ENCODE measurements at places on chromosomes 6 and 20.
A peak's percentile ranks its signal among the peaks of the same experiment; 100 is the strongest.

- no peak for DNase-seq
These were observed 5.5 kb upstream of the POU5F1 start for GRCh38 chr6:31175971-31176370.

DNA sequence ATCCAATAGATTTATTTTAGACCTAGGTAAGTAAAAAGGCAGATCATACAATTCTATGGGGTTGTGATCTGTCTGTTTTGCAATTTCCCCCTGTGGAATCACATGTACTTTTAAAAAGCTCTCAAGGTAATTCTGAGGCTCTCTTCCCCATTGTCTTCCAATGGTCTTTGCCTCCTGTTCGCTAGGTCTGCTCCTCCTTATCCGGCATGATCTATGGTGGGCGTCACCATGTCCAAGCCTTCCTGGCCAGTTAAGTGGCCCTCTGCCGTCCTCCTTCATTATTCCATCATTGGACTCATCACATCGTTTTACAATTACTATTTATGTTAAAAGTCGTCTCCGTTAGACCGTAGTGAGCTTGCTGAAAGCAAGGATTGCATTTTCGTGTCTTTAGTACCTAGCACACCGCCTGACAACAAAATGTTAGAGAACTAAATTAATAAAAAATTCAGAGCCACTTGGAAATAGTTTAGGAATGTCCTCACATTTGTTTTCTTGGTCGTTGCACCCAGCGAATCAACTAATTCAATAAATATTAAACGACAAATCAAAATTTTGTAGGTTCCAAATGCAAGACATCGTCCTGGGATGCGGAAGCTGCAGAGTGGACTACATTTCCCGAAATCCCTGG is 2.2 kb upstream of the STXBP5 start:
- DNase-seq: peak; percentile 18

DNA sequence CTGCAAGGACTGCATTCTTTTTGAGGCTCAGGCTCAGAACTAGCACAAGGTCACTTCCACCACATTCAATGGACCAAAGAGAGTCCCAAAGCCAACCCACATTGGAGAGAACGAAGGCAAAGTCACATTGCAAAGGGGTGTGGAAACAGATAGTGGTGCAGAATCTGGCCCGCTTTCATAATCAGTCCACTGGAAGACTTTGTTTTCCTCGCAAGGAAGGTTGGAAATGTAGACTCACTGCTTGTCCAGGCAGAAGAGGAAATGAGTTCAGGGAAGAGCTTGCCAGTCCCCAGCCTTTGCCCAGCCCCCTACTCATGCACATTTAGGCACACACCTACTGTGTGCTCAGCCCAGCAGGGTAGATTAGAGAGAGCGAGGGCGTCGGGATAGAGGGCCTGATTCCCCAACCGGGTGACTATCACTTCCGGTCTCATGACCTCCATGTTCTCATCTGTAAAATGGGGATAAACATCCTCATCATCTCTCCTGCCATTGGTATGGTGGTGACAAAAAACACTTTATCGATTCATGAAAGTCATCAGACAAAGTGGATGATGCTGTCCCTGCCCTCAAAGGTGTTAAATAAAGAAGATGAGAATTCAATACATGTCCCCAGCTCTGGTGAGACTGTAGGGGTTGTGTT is 24.3 kb upstream of the CCN5 start:
- no peak for DNase-seq

- no peak for DNase-seq
These were observed 21.6 kb downstream of the MGME1 start for GRCh38 chr20:17990278-17990972.

- no peak for DNase-seq
These were observed 127.4 kb downstream of the MYLK4 start for GRCh38 chr6:2623295-2623694.

DNA sequence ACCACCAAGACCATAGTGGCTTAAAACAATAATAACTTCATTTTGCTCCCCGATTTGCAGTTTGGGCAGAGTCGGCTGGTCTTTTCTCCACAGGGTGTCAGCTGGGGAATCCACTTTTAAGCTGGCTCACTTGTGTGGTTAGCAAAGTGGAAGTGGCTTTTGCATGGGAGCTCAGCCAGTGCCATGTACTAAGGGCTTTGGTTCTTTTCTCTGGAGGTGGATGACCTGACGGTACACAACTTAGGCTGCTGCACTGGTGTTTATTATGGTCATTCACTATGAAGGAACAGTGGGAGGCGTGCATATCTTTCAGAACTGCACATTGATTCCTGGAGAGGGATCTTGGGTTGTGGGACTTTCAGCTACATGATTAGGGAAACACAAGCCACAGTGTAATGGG is 141.0 kb downstream of the OR2B2 start:
- DNase-seq: no peak

DNA sequence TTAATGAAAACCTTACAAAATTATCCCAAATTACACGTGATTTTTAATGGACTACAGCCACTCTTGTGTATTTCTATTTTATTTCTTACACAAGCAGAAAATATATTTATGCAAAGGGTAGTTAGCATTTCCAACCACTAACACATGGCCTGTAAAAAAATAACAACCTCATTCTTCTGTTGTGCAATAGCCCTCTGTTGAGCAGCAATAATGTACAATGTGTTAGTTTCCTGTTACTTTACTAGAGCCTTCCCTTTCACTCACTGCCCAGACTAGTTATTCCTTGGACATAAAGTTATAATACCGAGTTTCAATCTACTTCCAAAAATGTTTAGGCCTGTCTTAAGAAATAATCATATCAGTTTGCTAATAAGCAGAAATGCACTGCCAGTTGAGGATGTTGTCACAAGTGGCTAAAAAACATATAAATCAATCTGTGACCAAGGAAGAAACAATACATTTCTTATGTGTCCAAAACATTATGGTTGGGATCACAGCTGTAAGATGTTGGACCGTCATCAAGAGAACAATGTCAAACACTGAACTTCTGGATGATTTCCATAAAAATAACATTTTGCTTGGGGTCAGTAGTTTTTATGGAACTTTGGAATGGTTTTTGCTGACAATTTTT is 73.6 kb upstream of the RNF146 start:
- DNase-seq: no peak

DNA sequence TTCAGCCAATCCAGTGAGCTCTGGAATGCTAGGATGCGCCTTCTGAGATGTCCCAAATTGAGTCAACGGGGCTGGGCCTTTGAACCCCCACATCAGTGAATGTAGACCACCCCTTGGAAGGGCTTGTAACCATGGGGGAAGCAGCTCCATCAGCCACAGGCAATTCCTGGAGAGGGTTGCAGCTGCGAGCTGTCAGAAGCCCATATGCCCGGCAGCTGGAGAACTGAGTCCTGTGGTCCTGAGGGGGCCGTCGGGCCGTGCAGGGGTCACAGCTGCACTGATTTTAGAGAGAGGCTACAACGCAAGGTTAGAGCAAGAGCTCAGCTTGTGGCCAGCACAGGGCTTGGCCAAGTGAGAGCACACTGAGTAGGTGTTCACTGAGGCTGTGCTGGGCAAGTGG is 121.3 kb downstream of the TOX2 start:
- DNase-seq: no peak

- no peak for DNase-seq
These were observed 655.0 kb downstream of the QKI start for GRCh38 chr6:164069350-164069990.

- no peak for DNase-seq
These were observed 20.5 kb upstream of the NT5E start for GRCh38 chr6:85429346-85429745.

DNA sequence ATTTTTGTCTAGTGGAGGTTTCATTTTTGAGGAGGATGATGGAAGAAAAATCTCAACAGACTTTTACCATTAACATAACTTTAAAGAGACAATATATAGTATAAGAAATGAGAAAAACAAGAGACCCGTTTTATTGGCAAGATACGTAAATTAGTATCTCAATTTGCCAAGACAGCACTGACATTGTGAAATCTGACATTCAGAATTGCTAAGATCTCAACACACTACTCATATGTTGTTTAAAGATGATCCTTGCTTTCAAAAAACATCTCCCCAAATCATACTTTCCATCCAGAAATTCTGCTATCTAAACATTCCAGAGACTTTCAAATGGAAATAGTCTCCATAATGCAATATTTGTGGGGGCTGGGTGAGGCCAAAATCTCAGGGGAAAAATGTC is 220.9 kb upstream of the CEP162 start:
- no peak for DNase-seq

DNA sequence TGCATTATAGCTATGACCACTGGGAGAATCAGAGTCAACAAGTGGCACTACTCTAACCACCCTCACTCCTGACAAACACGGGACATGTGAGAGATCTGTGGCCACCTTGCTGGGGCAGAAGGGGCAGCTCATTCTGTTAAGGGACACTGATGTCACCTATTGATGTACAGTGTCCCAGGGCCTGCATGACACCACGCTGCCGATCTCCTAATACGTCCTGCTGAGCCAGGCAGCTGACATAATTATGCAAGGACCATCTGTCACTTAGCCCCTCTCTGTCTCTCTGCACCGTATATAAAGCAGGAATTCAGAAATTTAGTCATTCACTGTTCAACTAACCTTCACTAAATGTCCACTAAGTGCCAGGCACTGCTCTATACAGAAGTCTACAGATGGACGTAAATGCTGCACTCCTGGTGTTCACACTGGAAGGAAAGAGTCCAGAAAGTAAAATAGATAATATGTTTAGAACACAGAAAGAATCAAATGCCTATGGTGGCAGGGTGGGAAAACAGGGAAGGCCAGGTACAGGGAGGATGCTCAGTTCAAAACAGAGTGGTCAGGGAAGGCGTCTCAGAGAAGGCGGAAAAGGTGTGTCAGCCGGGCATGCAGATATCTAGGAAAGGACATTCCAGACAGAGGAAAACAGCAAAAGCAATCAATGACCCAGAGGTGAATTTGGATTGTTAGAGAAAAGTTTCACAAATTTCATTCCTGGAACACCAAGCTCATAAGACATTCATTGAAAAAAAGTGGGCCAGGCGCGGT is 173.8 kb downstream of the ZNF217 start:
- DNase-seq: no peak

DNA sequence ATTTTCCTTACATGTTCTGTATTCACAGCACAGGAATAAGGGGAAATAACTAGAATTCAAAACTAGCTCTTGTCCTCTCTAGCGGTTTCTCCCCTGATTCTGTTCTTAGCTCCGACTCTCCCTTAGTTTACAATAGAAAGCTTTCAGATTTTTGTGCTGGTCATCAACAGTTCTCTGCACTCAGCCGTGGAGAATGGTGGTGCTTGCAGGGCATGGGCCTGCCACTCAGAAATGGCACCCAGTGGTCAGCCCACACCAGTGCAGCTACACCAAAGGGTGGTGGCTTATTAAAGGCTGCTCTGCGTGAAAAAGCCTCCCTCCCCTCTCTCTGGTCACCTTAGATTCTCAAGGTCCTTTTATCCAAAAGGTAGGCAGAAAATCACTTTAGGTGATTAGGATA is 123.5 kb downstream of the SASH1 start:
- DNase-seq: no peak

DNA sequence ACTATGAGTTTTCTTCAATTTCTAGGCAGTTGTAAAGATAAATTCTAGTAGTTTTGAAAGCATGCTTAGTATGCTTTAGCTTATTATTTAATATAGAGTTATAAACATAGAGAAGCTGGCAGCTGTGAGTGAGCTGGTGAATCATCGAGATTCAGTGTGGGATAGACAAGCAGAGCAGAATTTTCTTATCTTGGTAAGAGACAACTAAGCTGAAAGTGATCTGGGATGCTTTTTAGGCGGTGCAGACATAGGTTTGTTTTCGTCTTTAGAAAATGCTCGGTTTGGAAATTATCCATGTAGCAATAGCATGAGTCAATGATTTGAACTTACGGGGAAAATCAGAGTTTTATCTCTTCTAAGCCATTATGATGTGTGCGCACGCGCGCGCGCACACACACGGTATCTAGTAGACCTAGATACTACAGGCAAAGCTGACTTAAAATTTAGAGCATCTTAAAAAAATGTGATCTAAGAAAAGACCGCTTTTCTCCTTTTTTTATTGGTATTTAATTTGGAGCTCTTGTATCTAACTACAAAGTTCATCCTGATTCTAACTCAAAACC is 128.3 kb upstream of the MAP3K7 start:
- no peak for DNase-seq

DNA sequence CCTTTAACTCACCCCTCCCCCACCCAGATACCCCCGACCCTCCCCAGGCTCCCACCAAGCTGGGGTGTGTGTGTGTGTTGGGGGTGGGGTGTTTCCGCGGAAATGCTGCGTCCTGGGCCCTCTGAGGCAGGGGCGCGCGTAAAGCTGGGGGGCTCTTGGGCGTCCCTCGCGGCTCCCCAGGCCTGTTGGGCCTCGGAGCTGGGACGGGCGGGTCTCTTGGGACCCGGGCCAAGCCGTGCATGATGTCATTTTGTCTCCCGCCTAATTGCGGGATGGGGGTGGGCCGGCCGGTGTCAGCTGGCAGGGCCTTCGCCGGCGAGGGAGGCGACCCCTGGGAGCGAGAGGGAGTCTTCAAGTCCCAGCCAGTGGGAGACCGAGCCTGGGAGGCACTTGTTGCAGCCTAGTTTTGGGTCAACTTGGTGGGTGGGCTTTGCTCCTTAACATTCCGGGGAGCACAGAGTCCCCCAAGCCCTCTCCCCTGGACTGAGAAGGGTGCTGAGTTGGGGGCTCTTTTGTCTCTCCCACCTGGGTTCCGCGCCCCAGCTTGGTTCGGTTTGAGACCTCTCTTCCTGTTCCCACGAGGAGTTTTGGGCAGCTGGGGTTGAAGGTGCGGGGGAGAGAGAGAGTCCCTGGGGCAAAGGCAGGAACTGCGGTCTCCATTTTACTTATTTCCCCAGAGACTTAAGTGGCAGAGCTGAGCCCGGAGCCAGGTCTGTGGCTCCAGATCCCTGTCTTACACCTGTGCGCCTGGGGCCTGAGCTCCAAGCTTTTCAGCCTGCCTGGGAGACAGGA is 623 bp downstream of the MYBL2 start:
- peak; percentile 5 for DNase-seq
